Omental fat pad (tissue), 4 donors: ENCODE measurements at places on chromosomes 1 and 21. TPM values are rescaled to one million over a fixed set of nuclear protein-coding genes. Genes with fewer than 3 reads are reported as not detected.
A peak's percentile ranks its signal among the peaks of the same experiment; 100 is the strongest.

SPATA6 gene
- 41.8 TPM for total RNA-seq

ADGRL2 gene
- total RNA-seq: 72.4 TPM

ITLN1 gene
- 7,953 TPM for total RNA-seq

ADAMTS5 gene
- total RNA-seq: 65.9 TPM

GJA8 gene
- not detected for total RNA-seq

TTC22 gene
- total RNA-seq: 0.88 TPM

TRNP1 gene
- total RNA-seq: 7.1 TPM

VAMP4 gene
- total RNA-seq: 16.9 TPM

LAMB3 gene
- 4.3 TPM for total RNA-seq

- DNase-seq: no peak
Observed at GRCh38 chr1:158075078-158075477, 81.6 kb downstream of the KIRREL1 start.

DNA sequence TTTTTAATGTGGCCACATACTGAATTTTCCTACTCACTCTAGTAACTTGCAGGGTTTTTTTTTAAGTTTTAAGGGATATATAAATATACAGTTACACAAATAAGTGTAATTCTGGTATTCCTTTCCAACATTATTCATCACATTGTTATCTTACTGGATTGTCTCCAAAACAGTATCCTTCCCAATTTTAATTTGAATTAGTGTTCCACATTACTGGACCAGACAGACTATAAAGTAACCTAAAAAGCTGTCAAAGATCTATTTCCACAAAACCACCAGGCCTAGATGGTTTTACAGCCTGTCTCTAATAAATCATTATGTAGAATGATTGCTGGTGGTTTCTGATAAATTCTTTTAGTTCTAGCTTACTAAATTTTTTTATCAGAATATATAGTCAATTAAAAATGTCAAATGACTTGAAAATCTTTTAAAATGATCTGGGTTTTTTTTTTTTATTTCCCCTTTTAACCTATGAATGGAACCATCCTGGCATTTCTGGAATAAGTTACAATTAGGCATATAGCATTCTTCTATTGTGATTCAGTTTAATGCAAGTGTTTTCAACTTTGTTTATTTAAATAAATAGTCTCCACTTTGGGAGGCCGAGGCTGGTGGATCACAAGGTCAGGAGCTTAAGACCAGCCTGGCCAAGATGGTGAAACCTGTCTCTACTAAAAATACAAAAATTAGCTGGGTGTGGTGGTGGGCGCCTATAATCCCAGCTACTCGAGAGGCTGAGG lies 59.3 kb downstream of the PACC1 start:
- DNase-seq: no peak

DNA sequence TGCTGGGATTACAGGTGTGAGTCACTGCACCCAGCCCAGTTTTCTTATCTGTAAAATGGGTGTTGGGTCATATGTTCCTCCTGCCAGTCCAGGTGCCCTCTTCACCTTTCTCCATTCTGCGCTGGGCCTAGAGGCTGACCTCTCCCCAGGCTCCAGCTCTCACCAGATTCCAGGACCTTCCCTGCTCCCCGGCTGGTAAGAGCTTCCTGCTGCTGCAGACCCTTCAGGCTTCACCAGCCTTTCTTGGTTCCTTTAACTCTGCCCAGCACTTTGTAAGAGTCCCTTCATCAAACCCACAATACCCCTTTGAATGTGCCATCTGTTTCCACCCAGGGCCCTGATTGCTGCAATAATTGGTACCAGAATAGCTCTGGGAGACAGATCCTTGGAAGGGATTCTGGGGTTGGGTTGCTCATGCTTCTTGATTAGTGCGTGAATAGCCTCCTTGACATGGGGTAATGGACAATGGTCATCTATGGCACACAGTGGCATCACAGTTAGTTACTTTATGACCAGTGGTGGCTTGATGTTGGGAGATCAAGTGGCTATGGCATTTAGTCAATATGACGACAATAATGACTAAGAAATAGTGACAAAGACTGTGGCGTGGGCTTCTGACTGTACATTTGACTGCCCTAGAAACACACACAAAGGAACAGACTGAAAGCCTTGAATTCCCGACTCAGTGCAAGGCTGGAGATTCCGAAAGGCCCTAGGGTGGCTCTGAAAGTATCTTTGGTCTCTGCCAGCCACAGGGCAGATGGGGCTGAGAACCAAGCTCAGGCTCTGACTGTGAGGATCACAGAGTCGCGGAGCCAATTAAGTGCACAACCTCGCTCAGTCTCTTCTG lies 67.3 kb downstream of the SLC9A1 start:
- DNase-seq: no peak

- no peak for DNase-seq
Observed at GRCh38 chr1:1432951-1433803, 2.3 kb upstream of the VWA1 start.

DNA sequence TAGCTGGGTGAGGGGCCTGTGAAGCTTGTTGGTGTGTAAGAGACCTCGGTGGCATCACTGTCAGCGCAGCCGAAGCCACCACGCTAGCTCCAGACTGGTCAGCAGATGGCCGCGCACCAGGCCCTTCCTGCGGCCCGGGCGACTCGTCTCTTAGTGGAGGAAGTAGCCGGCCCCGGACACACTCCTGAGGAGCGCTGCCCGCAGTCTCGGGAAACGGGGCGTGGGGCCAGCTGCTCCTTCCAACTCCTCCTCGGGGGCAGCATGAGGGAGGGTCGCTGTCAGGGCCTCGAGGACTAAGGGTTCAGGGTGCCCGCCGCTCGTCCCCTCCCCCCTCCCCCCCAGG lies 20.4 kb downstream of the H3-3A start:
- peak; percentile 47 for DNase-seq

DNA sequence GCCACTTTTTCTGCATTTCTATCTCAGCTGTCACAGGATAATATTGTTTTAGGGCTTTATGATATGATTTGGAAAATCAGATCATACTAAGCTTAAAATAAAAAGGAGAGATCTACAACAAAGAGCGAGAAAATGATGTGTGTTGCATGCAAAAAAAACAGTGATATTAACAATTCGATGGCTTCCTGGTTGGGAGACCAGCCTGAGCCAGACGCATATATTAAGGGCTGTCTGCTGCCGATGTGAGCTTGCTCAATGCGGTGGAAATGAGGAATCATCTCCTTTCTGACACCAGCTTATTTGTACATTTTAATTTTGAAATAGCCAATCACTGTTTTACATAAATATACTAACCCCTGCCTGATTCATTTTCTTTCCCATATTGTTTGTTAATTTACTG lies 862.6 kb downstream of the USP25 start:
- no peak for DNase-seq

DNA sequence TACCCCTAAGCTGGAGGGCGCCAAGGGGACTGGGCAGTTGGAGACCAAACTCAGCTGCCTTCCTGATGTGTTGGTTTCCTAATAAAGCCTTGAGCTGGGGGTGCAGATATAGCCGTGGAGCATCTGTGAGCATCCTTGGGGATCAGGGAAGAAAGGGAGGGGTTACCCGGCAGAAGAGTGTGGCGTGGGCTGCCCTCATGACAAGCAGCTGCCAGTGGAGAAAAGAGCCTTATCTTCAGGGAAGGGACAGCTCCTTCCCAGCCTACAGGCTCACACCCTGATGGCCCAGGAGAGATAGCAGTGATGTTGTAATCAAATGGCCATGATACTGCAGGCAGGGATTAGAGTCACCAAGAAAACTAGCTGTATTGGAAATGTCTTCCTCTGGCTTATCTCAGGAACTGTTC lies 10.8 kb upstream of the NFASC start:
- DNase-seq: no peak

- DNase-seq: no peak
Observed at GRCh38 chr1:11787804-11788436, 17.8 kb downstream of the MTHFR start.

- DNase-seq: no peak
Observed at GRCh38 chr1:199490769-199491527, 536.6 kb upstream of the NR5A2 start.

DNA sequence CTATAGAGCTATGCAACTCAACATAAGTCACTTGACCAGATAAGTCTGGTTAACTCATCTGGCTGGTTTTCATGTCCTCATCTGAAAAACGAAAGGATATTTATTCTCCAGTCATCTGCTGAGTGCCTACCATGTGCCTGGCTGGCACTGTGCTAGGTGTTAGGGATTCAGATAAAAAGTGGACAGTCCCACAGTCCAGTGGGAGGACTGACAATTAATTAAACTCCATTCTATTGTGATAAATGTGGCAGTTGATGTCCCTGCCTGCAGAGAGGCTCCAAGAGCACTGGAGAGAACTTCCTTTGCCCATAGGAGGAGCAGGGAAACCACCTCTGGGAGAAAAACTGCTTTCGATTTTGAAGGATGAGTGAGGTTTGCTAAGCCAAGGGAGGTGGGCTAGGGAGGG lies 5.4 kb downstream of the NUAK2 start:
- no peak for DNase-seq

- DNase-seq: no peak
Observed at GRCh38 chr1:186896211-186896610, 67.5 kb downstream of the PLA2G4A start.

DNA sequence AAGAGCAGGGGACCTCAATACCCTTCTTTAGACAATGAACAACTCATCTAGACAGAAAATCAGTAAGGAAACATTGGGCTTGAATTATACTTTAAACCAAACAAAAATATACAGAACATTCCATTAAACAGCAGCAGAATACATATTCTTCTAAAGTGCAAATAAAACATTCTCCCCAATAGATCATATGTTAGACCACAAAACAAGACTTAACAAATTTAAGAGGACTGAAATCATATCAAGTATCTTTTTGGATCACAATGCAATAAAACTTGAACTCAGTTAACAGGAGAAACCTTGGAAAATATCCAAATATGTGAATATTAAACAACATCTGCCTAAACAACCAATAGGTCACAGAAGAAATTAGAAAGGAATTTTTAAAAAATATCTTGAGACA lies 47.7 kb upstream of the HP1BP3 start:
- no peak for DNase-seq

- DNase-seq: no peak
Observed at GRCh38 chr1:52403566-52404115, 582 bp downstream of the ORC1 start.

DNA sequence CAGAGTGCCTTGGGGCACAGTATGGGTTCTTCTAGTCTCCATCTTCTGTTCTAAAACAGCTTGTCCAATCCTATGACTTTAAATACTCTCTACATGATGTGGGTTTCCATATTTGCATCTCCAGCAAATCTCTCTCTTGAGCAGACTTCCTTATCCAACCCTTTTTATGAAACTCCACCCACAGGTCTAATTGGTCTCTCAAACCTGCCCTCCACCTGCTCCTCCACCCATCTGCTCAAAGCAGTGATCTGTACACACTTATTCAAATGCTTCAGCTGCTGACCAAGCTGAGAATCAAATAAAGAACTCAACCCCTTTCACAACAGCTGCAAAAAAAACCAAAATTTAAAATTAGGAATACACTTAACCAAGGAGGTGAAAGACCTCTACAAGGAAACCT lies 11.5 kb downstream of the MCOLN2 start:
- no peak for DNase-seq

GRCh38 chr1:160541622-160542302 lies 18.7 kb upstream of the SLAMF6 start:
- no peak for DNase-seq

DNA sequence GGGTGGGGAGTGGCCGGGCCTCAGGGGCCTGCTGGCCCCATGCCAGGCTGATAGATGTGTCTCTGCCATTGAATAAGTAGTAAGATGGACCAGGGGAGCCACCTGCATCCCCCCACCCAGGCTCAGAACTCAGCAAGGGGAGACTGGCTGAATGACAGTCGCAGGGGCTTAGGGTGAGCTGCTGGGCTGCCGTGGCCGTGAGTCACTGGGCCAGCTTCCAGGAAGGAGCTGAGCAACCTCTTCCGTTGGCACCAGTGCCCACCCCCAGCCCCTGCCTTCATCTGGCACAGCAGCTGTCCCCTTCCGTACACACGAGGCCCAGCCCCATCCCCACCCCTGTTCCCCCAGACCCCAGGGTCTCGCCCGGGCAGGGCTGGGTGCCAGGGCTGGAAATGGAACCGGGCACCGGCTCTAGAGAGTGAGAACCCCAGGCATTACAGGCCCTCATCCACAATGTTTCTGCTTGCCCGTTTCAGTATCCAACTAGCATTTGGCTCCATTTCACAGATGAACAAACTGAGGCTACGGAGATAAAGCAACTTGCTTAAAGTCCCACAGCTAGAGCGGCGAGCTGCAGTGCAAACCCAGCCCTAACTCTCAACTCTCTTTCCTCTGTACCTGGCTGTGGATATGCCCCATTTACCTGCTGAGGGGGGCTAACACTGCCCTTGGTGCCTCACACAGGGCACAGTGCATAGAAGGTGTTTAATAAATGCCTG lies 10.2 kb downstream of the WNT4 start:
- no peak for DNase-seq

DNA sequence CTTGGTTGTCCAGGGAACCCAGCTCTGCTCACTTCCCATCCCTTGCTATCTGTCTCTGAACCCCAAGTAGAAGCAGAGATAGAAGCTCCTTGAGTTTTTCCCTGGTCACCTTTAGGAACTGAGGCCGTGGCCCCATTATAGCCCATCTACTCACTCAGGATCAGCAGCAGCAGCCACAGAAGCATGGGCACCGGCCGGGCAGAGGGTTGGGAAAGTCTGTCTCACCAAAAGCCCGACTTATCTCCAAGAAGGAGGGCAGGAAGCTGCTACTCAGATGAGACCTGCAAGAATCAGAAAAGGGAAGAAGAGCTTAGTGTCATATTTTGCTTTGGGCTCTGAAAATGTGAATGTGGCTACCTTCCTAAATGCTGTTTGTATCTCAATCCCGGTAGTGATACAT lies 264 bp downstream of the FCRL3 start:
- DNase-seq: no peak

DNA sequence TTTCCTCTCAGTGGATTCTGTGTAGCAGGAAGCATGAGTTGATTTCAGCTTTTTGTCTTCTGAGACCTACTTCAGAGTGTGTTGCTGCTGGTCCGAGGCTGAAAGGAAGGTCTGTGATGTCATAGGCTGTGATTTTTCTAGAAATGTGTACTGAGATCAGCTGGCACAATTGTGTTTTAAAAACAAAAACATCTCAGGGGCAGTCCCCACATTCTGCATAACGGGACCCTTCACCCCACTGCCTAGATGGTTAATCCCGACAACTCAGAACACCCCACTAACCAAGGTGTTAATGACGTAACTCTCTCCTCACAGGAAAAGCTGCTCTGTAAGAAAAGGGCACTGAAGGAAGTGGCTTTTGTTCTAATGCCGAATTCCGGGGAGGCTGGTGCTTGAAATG lies 59.8 kb upstream of the PPP2R5A start:
- DNase-seq: no peak

GRCh38 chr1:76901158-76901767 lies 34.0 kb downstream of the ST6GALNAC5 start:
- DNase-seq: no peak

- no peak for DNase-seq
Observed at GRCh38 chr1:212856755-212857154, 1.3 kb upstream of the FLVCR1 start.

DNA sequence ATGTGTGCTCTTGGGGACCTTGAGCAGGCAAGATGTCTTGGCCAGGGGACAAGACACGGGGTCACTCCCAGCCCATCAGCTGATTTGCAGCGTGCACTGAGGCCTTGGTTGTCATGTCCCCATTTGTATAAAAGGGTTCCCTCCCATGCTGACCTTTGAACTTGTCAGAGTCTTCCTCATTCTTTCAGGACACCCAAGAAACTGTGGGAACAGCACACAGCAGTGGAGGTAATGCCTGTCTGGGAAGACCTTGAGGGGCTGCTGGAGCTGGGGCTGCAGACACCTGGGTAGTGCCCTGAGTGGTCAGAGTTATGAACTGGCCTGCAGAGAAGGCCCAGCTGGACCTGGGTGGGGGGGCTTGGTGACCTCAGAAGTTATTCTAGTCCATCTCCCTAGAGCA lies 46.4 kb downstream of the FAAH start:
- no peak for DNase-seq
